ENCODE measurements at places on chromosomes 13 and 19.

GRCh38 chr13:107681600-107681999 lies 533.7 kb downstream of the LIG4 start:
- DNase-seq = no peak

GRCh38 chr19:34142440-34142839 lies 29.9 kb upstream of the LSM14A start:
- DNase-seq = no peak

GRCh38 chr13:106104281-106104901 lies 431.1 kb downstream of the EFNB2 start:
- DNase-seq = no peak

- no peak for DNase-seq
Measured at GRCh38 chr19:56660381-56661107, 11.0 kb downstream of the ZNF835 start.

GRCh38 chr13:34258646-34259386 lies 440.9 kb downstream of the RFC3 start:
- no peak for DNase-seq

DNA sequence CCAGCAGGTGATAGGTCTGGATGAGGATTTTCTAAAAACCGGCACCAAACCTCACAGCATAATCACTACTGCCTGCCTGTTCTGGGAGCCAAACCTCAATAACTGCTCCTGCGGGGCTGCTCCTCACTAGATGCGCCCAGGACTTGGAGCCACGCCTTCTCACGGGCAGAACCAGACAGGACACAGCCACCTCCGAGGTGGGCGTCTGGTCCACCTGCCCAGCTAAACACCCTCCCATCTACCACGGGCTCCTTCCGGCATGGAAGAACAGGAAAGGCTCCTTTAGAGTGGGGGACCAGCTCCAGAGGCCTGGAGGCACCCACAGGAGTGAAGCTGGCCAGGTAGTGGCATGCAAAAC lies 73.5 kb downstream of the PEPD start:
- no peak for DNase-seq

DNA sequence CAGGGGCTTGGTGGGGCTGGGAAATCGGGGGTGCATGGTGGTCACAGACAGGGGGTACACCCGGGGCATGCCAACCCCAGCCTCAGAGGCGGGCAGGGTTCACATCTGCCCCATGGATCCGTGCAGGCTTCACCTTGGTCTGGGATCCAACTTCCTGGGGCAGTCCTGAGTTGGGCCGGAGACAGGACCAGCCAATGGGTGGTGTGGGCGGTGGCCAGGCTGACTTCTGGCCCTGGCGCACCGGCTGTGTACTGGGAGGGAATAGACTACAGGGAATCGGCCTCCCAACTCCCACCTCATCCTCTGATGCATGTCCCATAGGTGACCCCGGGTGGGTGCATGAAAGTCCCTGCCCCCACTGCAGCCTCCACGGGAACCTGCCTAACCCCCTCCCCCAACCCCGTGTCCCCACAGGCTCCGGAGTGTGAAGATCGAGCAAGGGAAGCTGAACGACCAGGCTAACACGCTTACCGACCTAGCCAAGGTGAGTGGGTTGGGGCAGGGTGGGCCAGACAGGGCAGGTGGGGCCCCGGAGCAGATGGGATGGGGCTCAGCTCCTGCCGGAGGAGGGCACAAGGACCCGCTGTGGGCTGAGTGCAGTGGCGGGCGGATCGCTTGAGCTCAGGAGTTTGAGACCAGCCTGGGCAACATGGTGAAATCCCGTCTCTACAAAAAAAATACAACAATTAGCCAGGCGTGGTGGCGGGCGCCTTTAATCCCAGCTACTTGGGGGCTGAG lies 14.7 kb upstream of the ARRDC2 start:
- no peak for DNase-seq

GRCh38 chr13:41546372-41547190 lies 89.2 kb downstream of the RGCC start:
- no peak for DNase-seq

- no peak for DNase-seq
Measured at GRCh38 chr19:45780146-45780447, 2.2 kb downstream of the DMPK start.

DNA sequence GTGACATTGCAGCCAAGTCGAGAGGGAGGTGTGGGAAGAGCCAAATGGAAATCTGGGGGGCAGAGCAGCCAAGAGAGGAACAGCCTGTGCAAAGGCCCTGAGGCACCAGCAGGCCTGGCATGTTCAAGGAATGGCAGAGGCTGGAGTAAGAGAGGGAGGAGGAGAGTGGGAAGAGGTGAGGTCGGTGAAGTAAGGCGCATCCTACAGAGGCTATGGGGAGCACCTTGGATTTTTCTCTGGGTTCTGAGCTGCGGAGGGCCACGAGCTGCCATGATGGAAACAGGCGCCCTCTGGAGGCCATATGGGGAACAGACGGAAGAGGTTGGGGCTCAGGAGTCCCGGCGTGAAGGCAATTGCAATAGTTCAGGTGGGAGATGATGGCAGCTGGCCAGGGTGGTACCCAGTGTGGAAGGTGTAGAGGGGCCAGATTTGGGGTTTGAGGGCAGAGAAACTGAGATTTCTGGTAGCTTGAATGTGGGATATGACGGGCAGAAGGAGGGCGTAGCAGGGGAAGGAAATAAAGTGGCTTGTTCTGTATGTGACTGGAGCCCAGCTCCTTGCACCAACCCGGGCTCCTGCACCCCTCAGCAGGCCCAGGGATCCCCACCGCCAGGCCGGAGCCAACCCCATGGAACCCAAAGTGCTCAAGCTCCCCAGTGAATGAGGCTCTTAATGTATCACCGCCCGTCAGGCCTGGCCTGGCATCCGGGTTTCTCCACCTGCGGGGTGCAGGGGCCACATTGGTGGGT lies 20.5 kb upstream of the STRN4 start:
- peak; percentile 53 for DNase-seq

DNA sequence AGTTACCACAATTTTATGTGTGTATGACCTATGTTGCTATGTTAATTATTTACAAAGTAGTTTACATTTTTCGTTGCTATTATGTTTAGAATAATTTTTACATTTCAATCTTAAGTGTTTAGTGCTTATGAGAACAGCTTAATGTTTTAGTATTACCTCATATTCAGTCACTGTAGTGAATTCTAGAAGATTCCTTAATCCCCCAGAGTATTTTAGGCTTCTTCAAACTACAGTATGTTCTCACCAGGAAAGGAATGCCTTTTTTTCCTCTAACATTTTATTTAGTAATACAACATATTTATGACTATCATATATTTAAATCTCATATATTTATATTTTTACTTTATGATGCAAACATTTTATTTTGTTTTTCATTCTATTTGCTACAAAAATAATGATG lies 612.1 kb upstream of the KLHL1 start:
- DNase-seq = no peak

DNA sequence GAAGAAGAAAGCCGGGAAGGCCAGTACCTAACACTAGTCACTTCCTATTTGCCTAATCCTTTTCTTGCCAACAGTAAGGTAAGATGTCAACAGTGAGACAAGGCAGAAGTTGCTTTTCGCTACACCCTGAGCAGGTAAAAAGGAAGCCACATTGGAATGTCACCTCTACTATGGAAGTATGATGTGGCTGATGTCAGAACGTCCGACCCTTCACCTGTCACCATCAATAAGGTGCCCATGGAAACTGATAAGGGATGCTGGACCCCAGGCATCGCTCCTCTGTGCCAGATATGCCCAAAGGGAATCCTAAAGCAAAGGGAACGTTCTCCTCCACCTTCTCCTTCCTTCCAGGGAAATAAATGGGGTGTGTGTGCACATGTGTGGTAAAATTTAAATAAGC lies 34.3 kb downstream of the COL4A1 start:
- DNase-seq = no peak

- no peak for DNase-seq
Measured at GRCh38 chr19:57096685-57097361, 23.0 kb upstream of the USP29 start.

DNA sequence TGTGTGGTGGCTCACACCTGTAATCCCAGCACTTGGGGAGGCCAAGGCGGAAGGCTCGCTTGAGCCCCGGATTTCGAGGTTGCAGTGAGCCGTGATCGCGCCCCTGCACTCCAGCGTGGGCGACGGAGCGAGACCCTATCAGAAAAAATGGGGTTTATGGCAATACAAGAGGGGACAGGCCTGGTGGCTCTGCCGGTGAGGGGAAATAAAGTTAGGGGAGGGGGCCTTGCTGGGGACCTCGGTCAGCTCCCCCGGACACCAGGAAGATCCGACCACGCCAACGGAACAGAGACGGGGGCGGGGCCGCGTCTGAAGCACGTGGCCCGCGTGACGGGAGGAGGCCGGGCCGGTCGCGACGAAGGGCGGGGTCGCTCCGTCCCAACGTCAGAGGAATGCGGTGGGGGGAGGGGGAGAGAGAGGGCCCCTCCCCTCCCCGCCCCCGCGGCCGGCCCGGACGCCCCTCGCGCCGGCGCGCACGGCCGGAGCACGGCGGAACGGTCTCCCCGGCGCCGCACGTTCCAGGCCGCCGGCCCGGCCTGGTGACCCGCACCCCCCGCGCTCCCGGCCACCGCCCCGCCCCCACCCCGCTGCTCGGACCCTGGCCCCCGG lies 1.9 kb upstream of the HNRNPL start:
- peak; percentile 92 for DNase-seq

Data from nephron progenitor cell (in vitro differentiated cells).